Pulmonary artery endothelial cell (primary cell): ENCODE measurements at places on chromosomes 2 and 18. TPM values are rescaled to one million over a fixed set of nuclear protein-coding genes. Genes with fewer than 3 reads are reported as not detected.

DNA sequence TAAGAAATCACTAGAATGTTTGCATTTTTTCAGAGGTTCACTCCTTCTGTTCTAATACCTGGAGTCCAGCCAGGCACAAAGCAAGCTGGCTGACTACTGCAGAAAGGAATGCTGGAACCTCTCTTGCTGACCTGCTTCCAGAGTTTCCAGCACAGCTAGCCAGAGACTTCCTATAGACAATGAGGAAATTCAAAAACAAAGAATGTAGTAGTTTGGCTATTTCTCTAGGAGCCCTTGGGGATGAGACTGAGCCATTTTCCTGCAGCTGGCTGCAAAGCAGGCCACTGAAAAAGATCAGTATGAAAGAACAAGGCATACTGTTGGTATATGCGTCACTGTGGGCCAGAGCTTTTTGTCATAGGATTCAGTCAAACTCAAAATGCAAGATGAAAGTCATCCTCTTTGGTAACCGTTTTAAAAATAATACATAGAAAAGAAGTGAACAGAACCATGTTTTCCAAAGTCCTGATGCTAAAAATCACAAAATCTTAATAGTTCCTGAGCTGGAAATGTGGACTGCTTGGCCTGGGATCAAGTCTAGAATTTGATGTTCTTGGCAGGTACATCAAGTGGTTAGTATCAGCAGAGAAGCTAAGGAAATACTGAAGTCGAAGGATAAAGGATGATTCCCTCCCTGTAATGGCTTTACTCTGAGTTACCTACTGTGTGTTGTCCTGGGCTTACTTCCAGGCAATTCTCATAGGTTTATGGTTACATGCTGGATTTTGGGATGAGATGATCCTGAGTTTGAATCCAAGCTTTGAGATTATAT is 9.0 kb upstream of the DSEL start:
- DNase-seq: peak; percentile 91

- no peak for DNase-seq
Observed at GRCh38 chr18:58315739-58316215, 271.8 kb downstream of the NEDD4L start.

The IL36A gene
- total RNA-seq: not detected in 2 replicates

The TMEFF2 gene
- 0.04 TPM in 1 of 2 replicates, not detected in the other for total RNA-seq

The BBS5 gene
- total RNA-seq: 2.6 and 3.2 TPM in 2 replicates

The SERPINE2 gene
- total RNA-seq: 10.7 and 12.9 TPM in 2 replicates

The PLGLB1 gene
- 0.26 and 0.28 TPM in 2 replicates for total RNA-seq
